Memory B cell (primary cell): ENCODE measurements at places on chromosomes 4 and X.

GRCh38 chrX:9781941-9782340, 4.3 kb upstream of the SHROOM2 start:
- no peaks in the 10 kb centered on the region for H3K36me3 ChIP-seq
- DNase-seq = no peak
- H3K4me3 ChIP-seq = no peak overlapping the region

GRCh38 chr4:8266088-8266487, 3.5 kb upstream of the HTRA3 start:
- peaks cover 33% of the 10 kb centered on the region for H3K27me3 ChIP-seq
- no peak for DNase-seq
- peaks cover 3% of the 10 kb centered on the region for H3K4me1 ChIP-seq
- H3K4me3 ChIP-seq = no peak overlapping the region

DNA sequence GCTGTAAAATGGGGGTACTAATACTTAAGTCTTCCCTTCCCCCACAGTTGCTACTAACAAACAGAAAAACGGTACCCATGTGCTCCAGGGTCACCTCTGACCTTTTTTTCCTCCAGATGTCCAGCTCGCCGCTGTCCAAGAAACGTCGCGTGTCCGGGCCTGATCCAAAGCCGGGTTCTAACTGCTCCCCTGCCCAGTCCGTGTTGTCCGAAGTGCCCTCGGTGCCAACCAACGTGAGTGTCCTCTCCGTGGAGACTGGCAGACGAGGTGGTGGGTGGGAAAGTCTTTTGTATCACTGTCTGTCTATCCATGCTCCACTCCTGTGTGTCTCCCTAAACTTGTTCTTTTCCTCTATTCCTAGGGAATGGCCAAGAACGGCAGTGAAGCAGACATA, 5.1 kb downstream of the UBA1 start:
- H3K27ac ChIP-seq = no peak overlapping the region
- DNase-seq = no peak
- H3K4me3 ChIP-seq = no peak overlapping the region
- H3K27me3 ChIP-seq = no peaks in the 10 kb centered on the region
- peaks cover 27% of the 10 kb centered on the region for H3K4me1 ChIP-seq

- no peaks in the 10 kb centered on the region for H3K27me3 ChIP-seq
- no peak overlapping the region for H3K27ac ChIP-seq
- no peaks in the 10 kb centered on the region for H3K36me3 ChIP-seq
- no peak overlapping the region for H3K4me3 ChIP-seq
- H3K4me1 ChIP-seq = no peaks in the 10 kb centered on the region
Observed at GRCh38 chr4:126748736-126749135, 884.0 kb upstream of the INTU start.

DNA sequence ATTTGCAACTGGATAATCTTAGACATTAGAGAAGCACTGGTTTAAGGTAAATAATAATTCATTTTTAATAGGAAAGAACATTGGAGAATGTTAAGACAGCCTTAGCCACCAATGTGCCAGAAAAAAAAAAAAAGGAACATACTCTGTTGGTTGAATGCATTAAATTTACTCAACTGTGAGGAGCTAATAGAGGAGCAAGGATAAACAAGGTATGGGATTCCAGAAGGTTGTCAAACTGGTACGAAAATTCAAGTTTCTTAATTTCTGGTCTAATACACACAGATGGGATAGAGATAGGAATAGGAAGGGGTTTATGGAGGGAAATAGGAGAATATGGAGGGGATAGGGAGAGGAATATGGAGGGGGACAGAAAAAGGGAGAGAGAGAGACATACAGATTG, 1096.6 kb downstream of the ARAP2 start:
- H3K4me1 ChIP-seq = no peaks in the 10 kb centered on the region
- no peak overlapping the region for H3K27ac ChIP-seq
- no peaks in the 10 kb centered on the region for H3K27me3 ChIP-seq
- no peaks in the 10 kb centered on the region for H3K36me3 ChIP-seq
- no peak for DNase-seq
- no peak overlapping the region for H3K4me3 ChIP-seq

- no peak overlapping the region for H3K4me3 ChIP-seq
- no peaks in the 10 kb centered on the region for H3K36me3 ChIP-seq
- no peak for DNase-seq
- H3K27me3 ChIP-seq = no peaks in the 10 kb centered on the region
- no peak overlapping the region for H3K27ac ChIP-seq
Observed at GRCh38 chr4:77104791-77105540, 29.2 kb upstream of the CCNI start.

DNA sequence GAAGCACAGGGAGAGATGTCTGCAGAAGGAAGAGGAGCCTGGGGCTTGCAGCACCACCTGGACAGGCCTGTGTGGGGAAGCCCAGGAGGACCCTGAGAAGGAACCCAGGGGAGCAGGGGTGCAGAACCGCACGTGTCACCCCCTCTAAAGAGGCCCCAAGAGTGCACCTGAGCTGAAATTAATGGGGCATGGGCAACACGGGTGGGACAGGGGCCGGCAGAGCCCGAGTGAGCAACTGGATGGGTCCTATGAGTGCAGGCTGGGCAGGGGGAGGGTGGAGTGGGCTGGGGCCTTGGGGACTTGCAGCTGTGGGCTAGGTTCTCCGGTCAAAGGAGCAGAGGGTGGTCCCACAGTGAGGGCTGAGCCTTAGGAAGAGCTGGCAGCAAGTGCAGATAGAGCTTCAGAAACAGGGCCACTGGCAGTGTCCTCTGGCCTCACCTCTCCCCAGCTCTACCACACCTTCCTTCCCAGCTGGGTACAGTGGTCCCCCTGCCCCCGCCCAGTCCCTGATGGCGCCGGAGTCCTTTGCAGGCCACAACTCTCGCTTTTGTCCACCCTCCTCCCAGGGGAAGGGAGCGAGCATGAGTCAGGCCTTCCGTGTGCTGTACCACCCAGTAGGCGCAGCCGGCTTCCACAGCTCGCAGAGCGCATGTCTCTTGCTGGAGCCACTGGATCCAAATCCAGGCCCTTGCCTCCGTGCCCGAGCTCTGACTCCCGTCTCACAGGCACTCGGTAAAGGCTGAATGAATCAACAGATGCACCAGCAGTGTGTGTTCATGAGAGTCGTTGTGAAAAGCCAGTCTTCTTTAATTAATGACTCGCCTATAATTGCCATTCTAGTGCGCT, 131.6 kb downstream of the HMX1 start:
- no peak for DNase-seq
- no peak overlapping the region for H3K27ac ChIP-seq
- H3K27me3 ChIP-seq = peaks cover 4% of the 10 kb centered on the region
- no peaks in the 10 kb centered on the region for H3K36me3 ChIP-seq
- H3K4me1 ChIP-seq = no peaks in the 10 kb centered on the region

DNA sequence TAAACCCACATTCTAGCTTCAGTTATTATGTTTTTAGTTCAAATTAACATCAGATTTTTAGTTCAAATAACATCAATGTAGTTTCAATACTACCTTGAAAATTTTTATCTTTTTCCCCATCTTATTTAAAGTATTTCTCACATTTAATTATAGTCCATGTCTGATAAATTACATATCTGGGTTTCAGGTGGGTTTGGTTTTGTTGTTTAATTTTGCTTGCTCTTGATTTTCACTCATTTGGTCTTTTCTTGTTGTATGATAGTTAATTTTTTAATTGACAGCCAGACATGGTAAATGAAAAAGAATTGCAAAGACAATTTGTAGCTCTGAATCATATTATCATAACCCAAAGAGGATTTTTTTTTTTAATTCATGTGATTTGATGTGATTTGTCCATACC, 41.9 kb downstream of the GYG2 start:
- DNase-seq = no peak
- no peak overlapping the region for H3K4me3 ChIP-seq
- H3K27ac ChIP-seq = no peak overlapping the region
- no peaks in the 10 kb centered on the region for H3K36me3 ChIP-seq
- peaks cover 3% of the 10 kb centered on the region for H3K27me3 ChIP-seq
- no peaks in the 10 kb centered on the region for H3K4me1 ChIP-seq

GRCh38 chrX:130628516-130628915, 226.7 kb downstream of the RBMX2 start:
- no peak overlapping the region for H3K4me3 ChIP-seq
- DNase-seq = no peak
- no peaks in the 10 kb centered on the region for H3K4me1 ChIP-seq
- no peaks in the 10 kb centered on the region for H3K27me3 ChIP-seq
- no peak overlapping the region for H3K27ac ChIP-seq

DNA sequence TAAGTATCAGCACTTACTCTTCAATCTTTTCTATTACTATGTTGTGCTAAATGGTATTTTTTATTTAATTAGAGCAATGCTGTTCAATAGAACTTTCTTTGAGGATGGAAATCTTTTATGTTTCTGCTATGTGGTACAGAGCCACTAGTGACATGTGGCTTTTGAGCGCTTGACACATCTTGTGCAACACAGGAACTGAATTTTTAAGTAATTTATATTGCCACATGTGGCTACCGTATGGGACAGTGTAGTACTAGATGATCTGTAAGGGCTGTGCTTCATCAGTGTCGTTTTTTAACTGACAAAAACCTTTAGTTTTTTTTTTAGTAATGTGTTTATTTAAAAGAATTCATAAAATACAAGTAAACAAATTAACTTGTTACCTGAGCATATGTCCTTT, 22.4 kb downstream of the HPRT1 start:
- H3K27ac ChIP-seq = no peak overlapping the region
- H3K4me3 ChIP-seq = no peak overlapping the region
- peaks cover 4% of the 10 kb centered on the region for H3K36me3 ChIP-seq
- no peaks in the 10 kb centered on the region for H3K27me3 ChIP-seq
- no peak for DNase-seq

DNA sequence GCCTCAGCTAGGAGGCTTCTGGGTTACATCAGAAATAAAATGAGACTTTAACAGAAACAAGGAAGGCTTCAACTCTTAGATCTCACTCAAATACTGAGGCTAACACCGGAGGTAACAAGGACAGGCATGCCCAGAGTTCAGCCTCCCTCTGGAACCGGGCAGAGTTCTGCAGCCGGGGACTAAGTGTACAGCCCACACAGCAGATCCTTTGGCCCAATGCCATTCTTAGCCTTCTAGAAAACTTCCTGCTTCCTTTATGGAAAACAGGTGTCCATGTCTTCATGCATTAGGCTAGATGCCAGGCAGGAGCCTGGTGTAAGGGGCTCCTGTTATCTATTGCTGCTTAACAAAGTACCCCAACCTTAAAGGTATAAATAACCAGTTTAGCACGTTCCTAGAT, 369.7 kb downstream of the BCOR start:
- no peak for DNase-seq
- no peaks in the 10 kb centered on the region for H3K36me3 ChIP-seq
- H3K4me1 ChIP-seq = peaks cover 2% of the 10 kb centered on the region

- no peaks in the 10 kb centered on the region for H3K36me3 ChIP-seq
- H3K4me1 ChIP-seq = no peaks in the 10 kb centered on the region
- peaks cover 1% of the 10 kb centered on the region for H3K27me3 ChIP-seq
- H3K4me3 ChIP-seq = no peak overlapping the region
Observed at GRCh38 chrX:23626651-23627050, 40.6 kb upstream of the PRDX4 start.

DNA sequence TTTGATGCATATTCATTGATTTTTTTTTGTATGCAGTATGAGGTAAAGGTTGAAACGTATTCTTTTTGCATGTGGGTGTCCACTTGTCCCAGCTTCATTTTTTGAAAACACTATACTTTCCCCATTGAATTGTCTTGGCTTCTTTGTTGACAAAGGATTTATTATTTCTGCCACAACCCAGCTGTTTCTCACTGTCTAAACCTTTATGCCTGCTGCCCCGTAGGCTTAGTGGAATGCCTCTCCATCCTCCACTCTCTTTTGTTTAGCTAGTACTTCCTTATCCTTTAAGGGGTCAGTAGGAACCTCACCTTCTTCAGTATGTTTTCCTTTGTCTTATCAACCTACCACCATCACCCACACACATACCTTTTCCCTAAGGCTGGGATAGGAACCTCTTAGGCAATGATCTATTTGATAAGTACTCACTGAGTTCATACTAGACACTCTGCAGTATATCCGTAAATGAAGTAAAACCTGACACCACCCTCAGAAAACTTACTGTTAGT, 8.5 kb downstream of the FMR1 start:
- H3K4me3 ChIP-seq = no peak overlapping the region
- peak overlapping the region; percentile 75 for H3K27ac ChIP-seq
- H3K4me1 ChIP-seq = peaks cover 32% of the 10 kb centered on the region
- no peak for DNase-seq
- H3K36me3 ChIP-seq = peaks cover 6% of the 10 kb centered on the region

- H3K27me3 ChIP-seq = peaks cover 3% of the 10 kb centered on the region
- H3K4me3 ChIP-seq = no peak overlapping the region
- H3K27ac ChIP-seq = no peak overlapping the region
- H3K4me1 ChIP-seq = no peaks in the 10 kb centered on the region
- no peaks in the 10 kb centered on the region for H3K36me3 ChIP-seq
Observed at GRCh38 chr4:143026459-143027170, 158.1 kb upstream of the USP38 start.

DNA sequence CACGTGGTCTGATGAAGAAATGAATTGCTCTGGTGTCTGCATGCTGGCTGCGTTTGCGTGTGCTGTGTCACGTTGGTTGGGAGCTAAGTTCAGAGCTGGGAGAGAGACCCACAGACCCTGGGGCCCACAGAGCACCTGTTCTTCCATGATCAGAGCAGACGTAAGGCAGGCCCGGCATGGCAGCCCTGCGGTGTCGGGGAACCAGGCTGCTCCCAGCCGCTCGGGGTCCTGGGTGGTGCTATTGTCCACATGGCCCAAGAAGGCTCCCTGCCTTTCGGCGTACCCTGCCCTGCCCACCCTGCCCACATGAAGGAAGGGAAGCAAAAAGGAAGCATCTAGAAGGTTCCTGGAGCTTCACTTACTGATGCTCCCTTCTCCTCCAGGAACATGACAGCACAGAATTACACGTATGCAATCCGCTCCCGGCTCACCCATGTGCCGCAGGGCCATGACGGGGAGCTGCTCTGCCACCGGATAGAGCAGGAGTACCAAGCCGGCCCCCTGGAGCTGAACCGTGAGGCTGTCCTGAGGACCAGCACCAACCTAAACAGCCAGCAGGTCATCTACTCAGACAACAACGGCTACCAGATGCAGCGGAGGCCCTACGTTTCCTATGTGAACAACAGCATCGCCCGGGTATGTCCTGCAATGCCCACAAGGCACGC, 30.9 kb upstream of the MRFAP1 start:
- H3K27ac ChIP-seq = no peak overlapping the region
- DNase-seq = no peak

DNA sequence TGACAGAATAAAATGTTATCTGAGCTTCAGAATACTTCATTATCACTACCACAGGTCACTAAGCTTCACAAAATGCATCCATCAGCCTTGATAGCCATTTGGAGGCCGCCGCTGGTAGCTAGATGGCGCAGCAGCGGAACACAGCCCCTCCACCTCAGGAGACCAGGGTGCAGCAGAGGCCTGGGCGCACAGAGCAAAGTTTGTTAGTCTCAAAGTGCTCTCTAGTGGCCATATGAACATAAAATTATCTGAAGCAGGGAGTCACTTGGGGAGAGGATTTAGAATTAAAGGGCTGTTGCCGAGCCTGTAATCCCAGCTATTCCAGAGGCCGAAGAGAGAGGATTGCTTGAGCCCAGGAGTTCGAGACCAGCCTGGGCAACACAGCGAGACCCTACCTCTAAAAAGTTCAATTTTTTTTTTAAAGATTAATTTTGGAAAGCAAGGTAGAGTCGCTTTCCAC, 8.1 kb upstream of the DCTD start:
- no peak overlapping the region for H3K4me3 ChIP-seq
- H3K27me3 ChIP-seq = peaks cover 2% of the 10 kb centered on the region
- peak; percentile 46 for DNase-seq
- H3K36me3 ChIP-seq = no peaks in the 10 kb centered on the region
